ENCODE measurements at places on chromosomes 5 and 9.

- no peak for DNase-seq
Observed at GRCh38 chr9:83656032-83656680, 33.2 kb downstream of the IDNK start.

DNA sequence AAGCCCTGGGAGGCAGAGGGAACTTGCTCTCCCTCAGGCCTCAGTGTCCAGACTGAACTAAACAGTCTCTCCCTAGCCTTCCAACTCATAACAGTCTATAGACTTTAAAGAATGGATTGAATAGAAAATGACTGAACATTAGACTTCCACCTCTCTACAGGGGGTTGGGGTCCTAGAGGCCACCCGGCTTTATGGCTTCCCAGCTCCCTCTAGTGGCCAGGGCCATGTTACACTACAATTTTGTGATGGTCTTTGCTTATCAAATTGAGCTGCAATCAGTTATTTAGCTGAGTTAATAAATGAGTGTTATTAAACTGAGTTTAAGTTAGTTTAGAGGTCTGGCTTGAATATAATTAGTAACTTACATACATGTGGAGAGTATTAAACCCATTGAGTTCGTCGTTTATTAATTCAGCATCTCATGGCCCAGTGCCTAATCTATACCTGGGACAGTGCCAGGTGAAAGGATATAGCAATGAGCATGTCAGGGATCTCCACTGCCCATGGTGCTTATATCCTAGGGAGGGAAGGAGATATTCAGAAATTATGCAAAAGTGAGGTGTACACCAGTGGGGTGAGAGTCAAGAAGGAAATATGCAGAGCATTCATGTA is 105.2 kb downstream of the SH3TC2 start:
- DNase-seq = peak; percentile 16

DNA sequence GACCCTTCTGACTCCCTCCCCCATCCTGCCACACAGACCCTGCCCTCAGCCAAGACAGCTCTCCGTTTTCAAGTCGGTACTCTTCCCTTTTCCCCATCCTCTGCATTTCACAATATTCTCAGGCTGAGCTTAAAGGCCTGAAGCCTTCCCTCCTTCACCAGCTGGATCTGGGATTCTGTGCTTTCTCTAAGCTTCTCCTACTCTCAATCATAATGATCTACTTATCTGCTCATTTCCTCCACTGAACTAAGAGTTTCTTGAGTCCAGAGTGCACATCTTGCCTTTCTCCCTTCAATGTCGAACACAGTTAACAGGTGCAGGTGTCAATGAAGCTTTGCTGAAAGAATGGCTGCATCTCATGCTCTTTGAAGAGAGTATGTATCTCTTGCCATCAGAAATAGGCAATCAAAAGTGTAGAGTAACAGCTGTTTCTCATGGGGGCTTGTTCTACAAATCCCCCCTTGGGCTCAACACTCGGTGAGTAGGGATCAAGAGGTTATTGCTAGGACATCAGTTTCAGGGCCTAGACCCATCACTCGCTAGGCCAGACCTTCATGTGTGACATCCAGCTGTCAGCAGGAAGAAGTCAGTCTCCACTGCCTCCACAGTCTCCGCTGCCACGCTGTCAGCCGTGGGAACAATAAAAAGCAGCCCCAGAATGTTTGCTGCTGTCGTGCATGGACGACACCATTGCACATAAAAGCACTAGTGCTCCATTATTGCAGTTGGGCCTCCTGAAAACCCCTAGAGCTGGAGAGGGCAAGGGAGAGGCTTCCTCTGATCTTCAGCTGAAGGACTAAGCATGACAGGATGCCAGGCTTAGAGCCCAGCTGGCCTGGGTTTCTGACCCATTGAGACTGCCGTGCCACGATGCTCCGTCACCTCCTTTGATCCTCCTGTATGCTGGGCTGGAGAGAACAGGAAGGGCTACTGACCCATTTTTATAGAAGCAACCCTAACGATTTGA is 23.7 kb downstream of the TRAF1 start:
- DNase-seq = no peak

GRCh38 chr5:142363619-142363963 is 38.8 kb upstream of the SPRY4 start:
- DNase-seq = no peak

GRCh38 chr5:141094481-141095262 is at the start of gene PCDHB2:
Gene PCDHB2 (plus strand): TSS chr5:141094615. CDS start chr5:141094791, 176 bp downstream.
- peak; percentile 68 for DNase-seq

DNA sequence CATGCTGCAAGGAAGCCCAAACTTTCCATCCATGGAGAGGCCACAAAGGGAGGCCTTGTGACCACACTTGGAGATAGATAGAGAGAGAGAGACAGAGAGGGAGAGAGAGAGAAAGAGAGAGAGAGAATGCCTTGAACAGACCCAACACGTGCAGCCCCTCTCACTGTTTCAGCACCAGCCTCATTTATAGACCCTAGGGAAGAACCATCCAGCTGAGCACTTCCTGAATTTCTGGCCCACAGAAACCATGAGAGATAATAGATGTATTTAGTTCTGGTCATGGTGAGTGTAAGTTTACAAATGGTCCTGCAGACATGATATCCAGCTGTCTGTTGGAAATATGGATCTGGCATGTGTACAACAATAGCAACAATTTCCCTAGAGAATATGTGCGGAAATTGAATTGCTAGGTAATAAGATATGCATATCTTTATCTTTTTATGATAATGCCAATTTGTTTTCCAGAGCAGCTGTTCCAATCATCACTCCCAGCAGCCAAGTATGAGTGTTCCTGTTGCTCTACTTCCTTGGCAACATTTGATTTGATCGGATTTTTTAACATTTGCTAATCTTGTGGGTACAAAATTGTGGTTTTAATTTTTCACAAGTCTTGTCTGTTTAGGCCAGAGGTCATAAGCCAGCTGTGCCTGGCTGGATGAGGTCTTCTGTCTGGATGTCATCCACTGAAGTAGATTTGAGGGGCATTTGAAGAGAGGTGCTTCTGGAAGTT is 217.3 kb upstream of the IL12B start:
- DNase-seq = no peak

DNA sequence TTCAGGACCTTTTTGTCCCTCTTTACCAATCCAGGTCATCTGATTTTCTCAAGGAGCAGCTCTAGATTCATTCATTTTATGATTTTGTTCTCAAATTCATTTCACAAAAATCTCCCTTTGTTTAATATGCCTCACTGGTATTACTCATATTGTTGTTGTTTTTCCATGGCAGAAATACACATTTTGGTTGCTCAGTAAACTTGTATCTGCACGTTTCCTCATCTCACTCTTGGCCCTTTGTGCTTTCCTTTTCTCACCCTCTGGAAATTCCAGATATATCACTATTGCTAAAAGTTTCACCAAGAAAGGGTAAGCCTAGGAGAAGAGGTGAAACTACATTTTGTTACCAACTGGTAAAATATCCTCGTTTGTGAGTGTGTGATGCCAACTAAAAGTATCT is 14.8 kb downstream of the ASPN start:
- no peak for DNase-seq

GRCh38 chr5:2430606-2431005 is 320.9 kb downstream of the IRX2 start:
- DNase-seq = no peak

GRCh38 chr9:10148796-10149195 is 464.0 kb downstream of the PTPRD start:
- no peak for DNase-seq

DNA sequence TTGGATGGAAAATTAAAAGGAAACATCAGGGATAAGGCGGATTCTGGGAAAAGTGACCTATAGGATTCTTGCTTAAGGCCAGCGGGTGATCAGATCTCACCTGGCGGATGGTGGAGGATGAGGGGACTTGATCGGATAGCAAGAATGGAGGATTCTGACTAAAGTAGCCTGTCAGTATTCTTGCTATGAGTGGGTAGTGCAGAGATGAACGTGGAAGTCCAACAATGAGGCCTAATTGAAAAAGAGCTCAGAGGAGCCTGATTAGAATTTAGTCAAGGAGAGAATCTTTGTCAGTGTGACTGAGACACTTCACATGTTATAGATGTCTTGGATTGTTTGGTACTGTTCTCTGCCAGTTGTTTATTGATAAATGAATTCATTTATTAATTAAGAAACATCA is 24.9 kb downstream of the CAST start:
- no peak for DNase-seq

GRCh38 chr5:143641549-143642355 is 170.2 kb upstream of the HMHB1 start:
- DNase-seq = no peak

GRCh38 chr9:110027671-110028081 is 180.3 kb downstream of the C9orf152 start:
- peak; percentile 93 for DNase-seq

DNA sequence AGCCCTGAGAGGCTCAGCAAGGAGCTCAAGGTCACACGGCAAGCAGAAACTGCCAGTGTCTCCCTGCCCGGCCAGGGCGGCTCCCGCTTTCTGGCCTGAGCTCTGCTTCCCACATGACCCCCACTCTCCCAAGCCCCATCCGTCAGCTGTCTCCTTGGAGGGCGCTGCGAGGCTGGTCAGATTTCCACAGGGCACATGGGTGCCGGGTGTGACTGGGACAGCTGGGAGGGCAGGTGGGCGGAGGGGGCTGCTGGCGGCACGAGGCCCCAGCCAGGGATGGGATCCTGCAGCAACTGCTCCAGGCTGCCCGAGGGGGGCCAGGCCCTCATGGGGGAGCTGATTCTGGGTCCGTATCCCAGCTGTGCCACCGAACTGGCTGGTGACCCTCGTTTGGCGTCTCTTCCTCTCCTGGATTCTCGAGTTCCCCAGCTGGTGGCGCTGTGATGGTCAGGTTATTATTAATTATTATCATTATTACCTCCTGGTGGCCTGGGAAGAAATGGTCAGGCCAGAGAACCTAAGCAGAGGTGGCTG is 12.9 kb upstream of the WDR38 start:
- DNase-seq = no peak

- DNase-seq = no peak
Observed at GRCh38 chr5:158816011-158816696, 283.6 kb downstream of the EBF1 start.

DNA sequence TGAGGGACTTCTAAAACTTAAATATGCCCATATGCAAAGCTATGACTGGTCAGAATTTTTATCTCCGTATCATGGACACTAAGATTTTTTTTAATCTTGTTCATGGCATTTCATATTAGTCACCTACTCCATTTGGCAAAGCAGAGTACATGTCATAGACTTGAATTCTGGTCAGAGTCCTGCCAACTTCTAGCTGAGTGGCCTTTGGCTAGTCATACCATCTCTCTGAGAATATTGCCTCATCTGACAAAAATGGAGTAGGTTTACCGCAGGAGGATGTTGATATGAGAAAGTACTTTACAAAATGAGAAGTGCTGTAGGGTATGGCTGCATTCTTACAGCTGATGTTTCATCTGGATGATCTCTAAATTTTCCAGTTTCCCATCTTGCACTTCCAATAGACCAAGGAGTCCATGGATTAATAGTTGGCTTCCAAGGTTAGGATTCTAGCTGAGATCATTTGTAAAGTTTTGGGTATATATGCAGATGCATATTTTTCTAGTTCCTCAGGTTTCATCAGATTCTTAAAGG is 150.8 kb upstream of the NR3C1 start:
- peak; percentile 96 for DNase-seq

DNA sequence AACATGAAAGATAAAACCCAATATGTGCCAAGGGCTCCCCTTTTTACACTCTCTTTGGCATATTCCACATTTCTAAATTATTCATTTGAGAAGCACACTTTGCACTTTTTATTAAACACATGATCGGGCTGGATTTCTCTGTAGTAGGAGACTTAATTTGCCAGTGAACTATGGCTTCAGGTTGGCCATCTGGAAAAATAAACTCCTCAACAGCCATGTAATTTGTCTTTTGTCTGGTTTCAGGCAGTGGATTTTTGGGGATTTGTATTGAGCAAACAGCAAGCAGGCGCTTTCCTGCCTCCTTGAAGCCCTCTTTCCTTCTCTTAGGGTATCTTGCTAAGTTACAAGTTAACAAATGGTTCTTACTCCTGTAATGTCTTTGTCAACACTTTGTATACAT is 73.0 kb upstream of the DMRTA1 start:
- DNase-seq = no peak

- no peak for DNase-seq
Observed at GRCh38 chr5:85143138-85143537, 758.5 kb upstream of the EDIL3 start.

- DNase-seq = no peak
Observed at GRCh38 chr5:143350341-143350740, 53.1 kb downstream of the NR3C1 start.

- DNase-seq = no peak
Observed at GRCh38 chr5:103034662-103035392, 85.1 kb downstream of the GIN1 start.

DNA sequence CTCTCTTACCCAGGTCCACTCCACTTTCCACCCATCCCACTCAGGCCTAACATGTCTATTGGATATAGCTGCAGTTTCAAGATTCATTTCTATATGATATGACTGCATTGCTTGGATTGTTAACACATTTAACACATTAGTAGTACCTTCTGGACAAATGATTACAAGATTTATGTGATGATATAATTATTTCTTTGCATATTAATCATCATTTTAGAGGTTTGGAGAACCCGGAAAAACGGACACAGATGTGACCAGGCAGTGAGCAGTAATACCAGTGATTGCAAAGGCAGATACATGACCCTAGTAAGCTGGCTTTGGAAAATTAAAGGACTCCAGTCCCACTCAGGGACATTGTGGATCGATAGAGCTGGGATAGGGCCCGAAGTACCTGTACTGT is 103.8 kb downstream of the PRR16 start:
- no peak for DNase-seq

DNA sequence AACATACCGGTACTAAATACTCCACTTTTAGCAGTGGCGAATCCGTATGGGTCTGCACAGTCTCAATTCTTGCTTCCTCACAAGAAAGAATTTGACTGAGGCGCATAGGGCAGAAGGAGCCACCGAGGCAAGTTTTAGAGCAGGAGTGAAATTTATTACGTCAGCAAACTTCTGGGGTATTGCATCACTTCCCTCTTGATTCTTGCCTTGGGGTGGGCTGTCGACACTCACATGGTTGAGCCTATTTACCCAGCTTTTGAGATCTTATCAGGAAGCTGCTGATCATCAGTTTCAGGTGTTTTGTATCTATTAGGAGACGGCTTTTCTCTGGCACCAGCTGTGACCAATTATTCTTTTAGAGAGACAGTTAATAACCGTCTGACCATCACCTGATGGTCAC is 111.5 kb upstream of the CCNH start:
- DNase-seq = no peak

GRCh38 chr9:129464972-129465833 is 155.7 kb downstream of the C9orf50 start:
- peak; percentile 62 for DNase-seq

GRCh38 chr5:179265514-179266290 is 79.6 kb downstream of the ADAMTS2 start:
- DNase-seq = peak; percentile 73

GRCh38 chr9:33446946-33447798 is at the start of gene AQP3:
Gene AQP3 (minus strand): TSS chr9:33447593. CDS start chr9:33447530, 63 bp downstream.
- DNase-seq = peak; percentile 73

Measured in RPMI7951 (cell line).